Occipital lobe (tissue), 3 donors: ENCODE measurements at places on chromosomes 2 and 18.

GRCh38 chr2:136112317-136113208 is 5.4 kb downstream of the CXCR4 start:
- no peak for DNase-seq

- no peak for DNase-seq
These were observed 162.2 kb upstream of the ITGA4 start for GRCh38 chr2:181294979-181295378.

- no peak for DNase-seq
These were observed 15.2 kb downstream of the ACVR2A start for GRCh38 chr2:147860009-147860408.

GRCh38 chr2:50515638-50516037 is 516.3 kb downstream of the NRXN1 start:
- DNase-seq: no peak

GRCh38 chr2:120111193-120111592 is 98.3 kb downstream of the EPB41L5 start:
- no peak for DNase-seq

DNA sequence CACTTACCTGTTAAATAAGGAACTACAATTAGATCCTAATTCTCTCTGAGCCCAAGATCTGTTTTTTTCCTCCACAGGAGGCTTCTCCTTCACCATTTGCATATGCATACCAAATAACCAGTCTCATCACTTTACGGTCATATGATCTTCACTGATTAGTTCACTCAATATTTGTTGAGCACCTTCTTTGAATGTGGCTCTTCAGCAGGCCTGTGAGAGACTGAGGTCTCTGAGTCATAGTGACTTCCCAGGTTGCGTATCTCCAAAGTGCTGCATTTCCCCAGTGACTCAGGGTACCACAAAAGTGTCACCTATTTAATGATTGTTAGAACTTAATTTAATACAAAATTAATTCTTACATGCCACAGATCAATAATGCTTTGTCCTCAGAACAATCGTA is 108.8 kb upstream of the TRIB2 start:
- no peak for DNase-seq

DNA sequence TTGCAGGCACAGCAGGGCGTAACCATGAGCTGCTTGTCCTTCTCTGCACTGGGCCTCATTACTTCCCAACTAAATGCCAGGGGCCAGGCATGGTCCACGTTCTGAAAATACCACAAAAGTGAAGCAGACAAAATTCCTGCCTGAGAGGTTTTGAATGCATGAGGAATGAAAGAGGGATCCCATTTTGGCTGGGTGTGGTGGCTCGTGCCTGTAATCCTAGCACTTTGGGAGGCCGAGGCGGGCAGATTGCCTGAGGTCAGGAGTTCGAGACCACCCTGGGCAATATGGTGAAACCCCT is 139.5 kb downstream of the MBP start:
- no peak for DNase-seq

GRCh38 chr18:63520053-63520685 is 22.0 kb upstream of the SERPINB12 start:
- no peak for DNase-seq

DNA sequence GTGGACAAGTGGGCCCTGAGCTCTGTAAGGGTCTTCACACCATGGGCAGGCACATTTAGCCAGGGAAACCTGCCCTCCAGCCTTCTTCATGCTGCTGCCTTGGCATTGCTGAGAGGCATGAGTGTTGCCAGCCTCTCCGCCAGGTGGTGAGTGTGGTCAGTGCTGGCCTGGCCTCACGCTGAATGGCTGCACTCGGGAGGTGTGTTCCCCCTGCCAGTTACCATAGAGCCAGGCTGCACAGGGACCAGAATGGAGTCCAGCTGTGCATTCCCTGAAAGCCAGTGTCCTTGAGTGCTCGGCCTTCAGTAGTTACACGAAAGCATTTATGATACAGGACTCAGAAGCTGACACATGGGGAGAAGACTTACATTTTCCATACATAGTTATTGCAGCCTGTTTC is 139.7 kb downstream of the ATP9B start:
- DNase-seq: no peak
